ENCODE measurements at places on chromosomes 11 and 22. TPM values are rescaled to one million over a fixed set of nuclear protein-coding genes. Genes with fewer than 3 reads are reported as not detected.

The ARHGAP20 gene
- polyA plus RNA-seq: 1.8 TPM

The B3GAT1 gene
- 28.2 TPM for polyA plus RNA-seq

The USP2 gene
- polyA plus RNA-seq: 0.59 TPM

The TIMM10B gene
- polyA plus RNA-seq: 21.8 TPM

The MRGPRE gene
- polyA plus RNA-seq: 0.28 TPM

The CARD10 gene
- polyA plus RNA-seq: not detected

The ARHGAP8 gene
- 5.0 TPM for polyA plus RNA-seq

The TSPAN18 gene
- 8.4 TPM for polyA plus RNA-seq

The SIK2 gene
- 9.0 TPM for polyA plus RNA-seq

The DDI1 gene
- not detected for polyA plus RNA-seq

The ALDH3B2 gene
- polyA plus RNA-seq: not detected

The CRYBB2 gene
- 2.4 TPM for polyA plus RNA-seq

The MRGPRX4 gene
- not detected for polyA plus RNA-seq

The PARVA gene
- 1.0 TPM for polyA plus RNA-seq

The TREH gene
- polyA plus RNA-seq: 0.12 TPM

The TUBA8 gene
- 1.8 TPM for polyA plus RNA-seq

The CARD18 gene
- not detected for polyA plus RNA-seq

The P2RX6 gene
- polyA plus RNA-seq: 0.17 TPM

The RASSF10 gene
- 0.34 TPM for polyA plus RNA-seq

The OR52E8 gene
- not detected for polyA plus RNA-seq

The WEE1 gene
- polyA plus RNA-seq: 8.4 TPM

The C11orf52 gene
- polyA plus RNA-seq: not detected

The SLC1A2 gene
- 130 TPM for polyA plus RNA-seq

The SPDYC gene
- polyA plus RNA-seq: not detected

The SCUBE1 gene
- polyA plus RNA-seq: 21.6 TPM

The ANGPTL5 gene
- polyA plus RNA-seq: not detected

The APOBEC3B gene
- polyA plus RNA-seq: not detected

The ACP2 gene
- polyA plus RNA-seq: 47.2 TPM

The CLCF1 gene
- 0.34 TPM for polyA plus RNA-seq

The DKK3 gene
- 48.4 TPM for polyA plus RNA-seq

The MN1 gene
- polyA plus RNA-seq: 7.6 TPM

The MYOD1 gene
- polyA plus RNA-seq: not detected

The MMP12 gene
- polyA plus RNA-seq: not detected

The CABP4 gene
- polyA plus RNA-seq: not detected

The MPEG1 gene
- 0.21 TPM for polyA plus RNA-seq

Data from neural cell (in vitro differentiated cells).